ENCODE measurements at places on chromosomes 3 and 15.

- no peak for DNase-seq
These were observed 913.9 kb upstream of the CFAP20DC start for GRCh38 chr3:59963676-59964075.

DNA sequence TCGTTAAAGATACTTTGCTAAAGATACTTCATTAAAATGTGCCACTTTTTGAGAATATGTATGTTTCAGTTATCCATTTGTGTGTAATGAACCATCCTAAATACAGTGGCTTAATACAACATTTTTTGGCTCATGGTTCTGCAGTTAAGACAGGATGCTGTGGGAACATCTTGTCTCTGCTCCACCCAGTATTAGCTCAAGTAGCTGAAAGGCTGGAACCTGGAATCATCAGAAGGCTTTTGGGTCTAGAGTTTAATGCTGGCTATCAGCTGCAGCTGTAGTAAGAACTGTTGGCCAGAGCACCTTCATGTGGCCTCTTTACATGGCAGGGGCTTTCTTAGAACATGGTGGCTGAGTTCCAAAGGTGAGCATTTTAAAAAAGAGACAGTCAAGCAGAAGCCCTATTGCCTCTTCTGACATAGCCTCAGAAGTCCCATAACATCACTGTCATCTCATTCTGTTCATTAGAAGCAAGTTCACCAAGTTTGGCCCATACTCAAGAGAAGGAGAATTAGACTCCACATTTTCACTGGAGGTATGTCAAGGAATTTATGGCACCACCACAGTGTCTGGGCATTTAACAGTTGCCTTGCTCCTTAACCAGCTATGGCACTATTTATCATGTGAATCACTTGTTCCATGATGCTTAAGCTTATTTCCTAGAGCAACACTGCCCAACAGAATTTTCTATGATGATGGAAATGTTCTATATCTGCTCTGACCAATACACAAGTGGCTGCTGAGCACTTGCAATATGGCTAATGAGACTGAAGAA lies 70.4 kb upstream of the PDZRN3 start:
- no peak for DNase-seq

DNA sequence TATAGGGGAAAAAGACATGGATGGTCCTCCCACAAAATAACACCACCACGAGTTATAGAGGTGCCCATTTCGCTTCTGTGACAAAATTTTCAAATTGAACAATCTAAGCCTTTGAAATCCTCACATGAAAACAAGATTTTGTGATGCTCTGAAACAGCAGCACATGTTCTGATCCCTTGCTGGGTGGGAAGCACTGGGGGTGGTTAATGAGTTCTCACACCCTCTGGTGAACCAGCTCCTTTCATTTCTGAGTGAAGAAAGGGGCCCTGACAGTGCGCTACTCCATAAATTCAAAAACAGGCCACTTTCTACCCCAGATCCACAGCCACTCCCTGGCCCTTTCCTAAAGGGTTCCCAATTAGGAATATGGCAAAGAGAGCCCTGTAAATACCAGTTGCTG lies 129.3 kb downstream of the TNIK start:
- no peak for DNase-seq

- DNase-seq, result no peak
These were observed 246.2 kb downstream of the LSAMP start for GRCh38 chr3:116199063-116199462.

DNA sequence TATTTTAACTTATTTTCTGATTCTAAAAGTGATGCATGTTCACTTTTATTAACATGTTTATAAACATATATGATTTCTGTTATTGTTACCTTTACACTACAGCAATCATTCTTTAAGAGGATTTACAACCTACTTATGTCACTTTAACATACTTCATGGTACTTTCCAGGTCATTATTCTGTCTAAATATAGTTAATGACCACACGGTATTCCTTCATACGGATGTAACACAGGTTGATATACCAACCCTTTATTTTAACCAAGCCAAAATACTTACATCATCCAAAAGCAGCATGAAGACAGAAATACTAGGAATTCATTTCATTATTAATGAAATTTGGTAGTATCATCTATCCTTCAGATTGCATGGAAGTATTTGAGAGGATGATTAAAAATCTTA lies 18.6 kb downstream of the PIK3R4 start:
- DNase-seq, result no peak

- DNase-seq, result no peak
These were observed 58.6 kb downstream of the QTRT2 start for GRCh38 chr3:114115143-114115542.

DNA sequence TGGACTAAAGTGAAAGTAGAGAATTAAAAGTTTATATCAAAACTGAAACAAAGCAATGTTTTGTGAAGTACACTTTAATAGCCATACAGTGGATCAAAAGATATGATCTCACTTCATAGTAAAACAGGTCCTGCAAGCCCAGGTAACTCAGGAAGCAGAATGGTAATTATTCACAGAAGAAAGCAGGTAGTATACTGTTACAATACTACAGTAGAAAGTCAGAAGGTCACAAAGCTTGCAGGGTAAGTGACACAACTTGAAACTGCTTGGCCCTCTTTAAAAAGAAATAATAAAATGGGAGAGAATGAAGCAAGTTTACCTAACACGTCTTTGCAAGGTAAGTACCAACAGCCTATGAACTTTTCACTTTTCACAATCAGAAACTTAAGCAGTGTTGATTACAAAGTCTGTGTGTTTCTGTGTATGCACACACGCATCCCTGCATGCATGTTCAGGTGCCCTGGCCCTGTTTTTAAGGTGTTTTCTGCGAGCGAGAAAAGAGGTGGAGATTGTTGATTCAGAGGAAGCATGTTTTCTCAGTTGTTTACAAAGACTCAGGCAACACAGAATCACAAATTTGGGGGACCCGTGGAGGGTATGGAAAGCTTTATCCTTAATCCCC lies at the start of gene NAALADL2:
Gene NAALADL2, plus strand, starts transcription at position 221 of the 622 bp plus-strand sequence.
- no peak for DNase-seq

DNA sequence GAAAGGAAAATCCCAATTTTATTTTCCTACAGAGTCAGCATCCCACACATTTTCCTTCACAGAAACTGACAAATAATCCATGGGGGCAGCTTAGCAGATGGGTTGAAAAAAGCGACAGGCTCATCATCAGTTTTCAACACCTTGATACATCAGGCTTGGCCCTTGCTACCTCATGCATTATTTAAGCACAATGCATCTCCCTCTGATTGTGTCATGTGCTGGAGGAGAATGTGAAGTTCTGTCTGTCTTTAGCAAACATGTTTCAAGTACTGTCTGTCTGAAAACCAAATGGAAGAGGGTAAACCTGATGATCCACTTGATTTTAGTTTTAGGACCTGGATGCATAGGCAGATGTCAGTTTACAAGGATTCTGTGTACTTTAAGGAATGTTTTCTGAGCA lies 128.6 kb upstream of the ADAMTS9 start:
- no peak for DNase-seq

DNA sequence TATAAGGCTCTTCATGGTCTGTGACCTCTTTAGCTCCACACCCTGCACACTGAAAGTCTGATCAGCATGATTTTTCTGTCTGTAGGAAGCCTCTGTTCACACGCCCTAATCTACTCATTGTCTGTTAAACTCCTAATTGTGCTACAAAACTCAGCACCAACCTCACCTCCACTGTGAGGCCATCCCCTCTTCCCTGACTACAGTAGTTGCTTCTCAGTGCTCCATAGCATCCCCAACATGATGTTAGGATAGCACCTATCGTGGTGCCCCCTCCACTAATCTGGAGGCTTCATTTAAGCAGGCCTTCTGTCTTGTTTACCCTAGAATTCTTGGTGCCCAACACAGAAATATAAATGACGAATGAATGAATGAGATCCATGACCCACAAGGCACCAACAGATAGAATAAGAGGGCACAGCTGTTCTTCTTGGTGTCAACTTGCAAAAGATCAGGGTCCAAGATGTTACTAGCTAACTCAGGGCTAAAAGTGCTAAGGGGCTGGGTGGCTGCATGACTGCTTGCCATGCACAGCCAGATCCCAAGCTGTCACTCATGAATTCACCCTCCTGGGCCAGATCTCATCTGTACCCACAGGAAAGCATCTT lies 55.2 kb upstream of the HEG1 start:
- DNase-seq, result no peak

DNA sequence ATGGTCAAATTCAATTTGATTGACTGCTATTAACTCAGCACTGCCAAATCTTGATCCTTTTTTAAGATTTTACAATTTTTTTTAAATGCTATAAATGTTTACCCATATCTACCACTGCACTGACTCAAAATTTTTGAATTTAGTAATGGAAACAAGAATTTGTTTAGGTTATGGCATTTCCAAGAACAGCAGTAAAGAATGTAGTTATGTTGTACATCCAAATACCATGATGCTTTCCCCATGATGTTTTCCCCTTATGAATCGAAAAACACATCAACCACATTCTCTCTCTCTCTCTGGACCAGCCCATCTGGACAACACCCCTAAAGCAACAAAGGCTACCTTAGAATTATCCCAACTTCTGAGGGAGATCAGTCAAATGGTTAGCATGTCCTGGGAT lies 14.2 kb downstream of the CHRM5 start:
- DNase-seq, result no peak

- no peak for DNase-seq
These were observed at the start of gene APOD for GRCh38 chr3:195583831-195584542. Gene APOD (minus strand): TSS chr3:195583940. CDS start chr3:195579461, 4,479 bp downstream.

DNA sequence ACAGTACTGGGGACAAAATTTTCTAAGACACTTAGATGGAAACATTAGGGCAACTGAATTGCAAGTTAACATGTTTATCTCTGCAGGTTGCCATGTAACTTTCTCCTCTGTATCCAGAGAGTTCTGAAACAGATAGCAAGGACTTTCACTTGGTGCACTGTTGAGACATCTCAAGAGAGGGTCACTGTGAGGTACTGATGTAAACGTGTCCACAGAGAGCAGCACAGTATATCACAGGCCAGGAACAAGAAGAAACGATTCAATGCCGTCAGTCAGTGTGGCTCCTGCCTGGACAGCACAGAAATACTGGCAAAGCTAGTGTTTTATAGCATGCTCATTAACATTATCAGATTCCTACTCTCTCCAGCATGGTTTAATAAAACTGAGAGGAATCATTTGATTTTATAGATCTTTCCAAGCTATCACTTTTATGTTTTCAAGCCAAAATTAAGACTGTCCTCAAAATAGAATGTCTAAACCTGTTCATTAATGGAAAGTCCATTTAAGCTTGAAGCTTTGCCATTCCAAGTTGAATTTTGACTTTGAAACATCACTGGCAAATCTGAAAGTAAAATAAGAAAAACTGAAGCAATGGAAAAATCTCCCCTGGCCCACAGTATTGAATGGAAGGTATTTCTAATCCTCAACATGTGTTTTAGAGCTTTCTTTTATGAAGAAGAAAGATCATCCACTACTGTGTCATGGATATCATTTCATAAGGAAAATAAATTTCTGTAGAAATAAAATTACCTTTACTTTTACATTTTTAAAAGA lies 102.7 kb downstream of the IMPG2 start:
- no peak for DNase-seq

DNA sequence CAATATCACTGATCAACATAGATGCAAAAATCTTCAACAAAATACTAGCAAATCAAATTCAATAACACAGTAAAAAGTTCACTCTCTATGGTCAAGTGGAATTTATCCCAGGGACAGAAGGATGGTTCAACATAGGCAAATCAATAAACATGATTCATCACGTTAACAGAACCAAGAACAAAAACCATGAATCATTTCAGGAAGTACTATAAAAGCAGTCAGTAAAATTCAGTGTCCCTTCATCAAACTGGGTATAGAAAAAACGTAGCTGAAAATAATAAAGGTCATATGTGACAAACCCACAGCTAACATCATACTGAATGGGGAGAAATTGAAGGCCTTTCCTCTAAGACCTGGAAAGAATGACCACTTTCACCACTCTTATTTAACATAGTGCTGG lies 172.1 kb downstream of the POLR2M start:
- DNase-seq, result no peak

DNA sequence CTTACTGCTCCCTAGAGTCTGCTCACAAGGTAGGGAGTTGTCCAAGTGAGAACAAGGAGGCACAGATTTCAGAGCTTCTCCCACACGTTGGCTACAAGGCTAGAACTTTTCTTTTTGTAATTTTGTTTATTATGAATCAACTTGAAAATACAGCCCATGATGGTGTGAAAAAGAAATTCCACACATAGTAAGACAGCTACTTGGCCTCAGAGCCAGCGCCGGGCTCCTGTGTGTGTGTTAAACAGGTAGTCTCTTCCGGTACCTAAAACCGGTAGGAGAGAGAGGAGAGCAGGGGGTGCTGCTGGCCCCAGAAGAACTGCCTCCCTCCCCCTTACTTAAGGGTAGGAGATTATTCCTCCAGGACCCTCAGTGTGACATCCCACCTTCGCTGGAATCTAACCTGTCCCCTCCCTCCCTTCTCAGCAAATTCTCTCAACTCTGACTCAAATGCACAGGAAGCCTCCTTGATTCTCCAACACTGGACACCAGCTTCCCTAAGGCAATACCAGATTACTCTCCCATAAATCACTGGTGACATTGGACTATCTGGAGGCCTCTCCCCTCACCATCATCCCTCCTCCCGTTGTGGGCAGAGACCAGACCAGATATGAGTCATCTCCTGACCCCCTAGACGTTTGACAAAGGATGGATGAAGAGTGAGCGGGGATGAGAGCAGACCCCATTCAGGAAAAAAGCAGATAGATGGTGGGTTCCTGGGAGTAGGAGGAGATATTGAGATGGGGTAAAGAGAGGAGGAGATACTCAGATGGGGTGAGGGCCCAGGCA lies 4.5 kb upstream of the IP6K1 start:
- DNase-seq, result no peak

DNA sequence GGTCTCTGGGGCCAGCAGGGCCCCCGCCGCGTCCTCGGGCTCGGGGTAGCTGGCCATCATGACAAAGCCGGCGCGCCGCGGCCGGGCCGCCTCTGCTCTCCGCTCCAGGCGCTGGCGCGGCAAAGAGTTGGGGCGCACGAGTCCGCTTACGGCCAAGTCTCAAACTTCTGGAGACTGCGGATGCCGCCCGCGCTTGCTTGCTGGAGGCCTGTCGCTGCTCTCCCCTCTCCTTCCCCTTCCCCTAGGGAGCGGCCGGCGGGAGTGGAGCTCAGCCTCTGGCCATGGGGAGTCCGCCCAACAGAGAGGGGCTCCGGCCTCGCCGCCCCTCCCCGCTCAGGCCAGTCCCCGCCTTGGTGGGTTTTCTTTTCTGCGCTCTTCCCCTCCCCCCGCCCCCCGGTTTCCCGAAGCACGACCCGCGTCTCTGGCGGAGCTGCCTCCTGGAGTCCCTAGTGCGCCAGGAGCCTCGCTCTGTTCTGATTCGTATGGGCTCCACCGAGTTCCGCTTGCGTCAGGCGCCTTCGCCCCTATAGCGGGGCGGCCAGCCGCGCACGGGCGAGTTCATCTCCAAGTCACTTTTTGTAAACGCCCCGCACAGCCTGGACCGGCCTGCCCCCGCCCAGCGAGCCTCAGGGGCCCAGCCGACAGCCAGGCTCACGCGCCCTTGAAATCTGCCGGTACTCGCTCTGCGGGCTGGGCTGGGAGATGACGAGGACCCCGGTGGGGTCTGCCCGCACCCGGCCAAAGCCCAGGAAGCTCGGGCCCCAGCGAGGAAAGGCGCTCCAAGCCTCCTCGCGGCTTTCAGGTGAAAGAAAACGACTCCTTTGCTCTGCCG lies at the start of the genes FOXL2 and FOXL2NB:
Gene FOXL2, minus strand, starts transcription at position 475 of the 832 bp plus-strand sequence. Its CDS starts 415 bp downstream, at position 60.
Gene FOXL2NB, plus strand, starts transcription at position 555 of the 832 bp plus-strand sequence. Its CDS starts 148 bp downstream, at position 703.
- no peak for DNase-seq

GRCh38 chr15:29690765-29691475 lies 131.3 kb downstream of the TJP1 start:
- no peak for DNase-seq

- no peak for DNase-seq
These were observed 143.8 kb upstream of the POU1F1 start for GRCh38 chr3:87420171-87420570.

Measured in stimulated activated CD4-positive, alpha-beta T cell treated with anti-CD3 and anti-CD28 coated beads, TNF-alpha, amount 100 ng/mL, for 1 hour (primary cell).